ENCODE measurements at places on chromosomes 1 and 21.

- DNase-seq, result no peak
These were observed 17.5 kb upstream of the RAB4A start for GRCh38 chr1:229253151-229253974.

DNA sequence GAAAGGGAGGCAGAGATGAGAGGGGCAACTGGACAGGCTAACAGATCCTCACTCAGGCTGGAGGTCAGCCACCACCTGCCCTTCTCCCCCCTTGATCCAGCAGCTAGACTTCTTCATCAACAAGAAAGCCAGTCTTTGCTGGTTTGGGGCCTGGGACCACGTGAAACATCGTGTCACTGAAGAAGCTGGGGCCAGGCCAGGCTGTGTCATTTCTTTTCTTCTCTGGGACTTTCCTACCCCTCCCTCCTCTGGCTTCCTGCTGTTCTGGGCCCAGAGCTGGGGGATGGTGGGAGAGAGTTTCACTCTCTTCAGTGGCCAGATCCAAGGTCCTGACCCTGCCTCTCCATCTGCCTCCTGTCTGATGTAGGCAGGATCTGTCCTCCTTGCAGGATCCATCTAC lies 18.1 kb upstream of the SLC26A9 start:
- no peak for DNase-seq

DNA sequence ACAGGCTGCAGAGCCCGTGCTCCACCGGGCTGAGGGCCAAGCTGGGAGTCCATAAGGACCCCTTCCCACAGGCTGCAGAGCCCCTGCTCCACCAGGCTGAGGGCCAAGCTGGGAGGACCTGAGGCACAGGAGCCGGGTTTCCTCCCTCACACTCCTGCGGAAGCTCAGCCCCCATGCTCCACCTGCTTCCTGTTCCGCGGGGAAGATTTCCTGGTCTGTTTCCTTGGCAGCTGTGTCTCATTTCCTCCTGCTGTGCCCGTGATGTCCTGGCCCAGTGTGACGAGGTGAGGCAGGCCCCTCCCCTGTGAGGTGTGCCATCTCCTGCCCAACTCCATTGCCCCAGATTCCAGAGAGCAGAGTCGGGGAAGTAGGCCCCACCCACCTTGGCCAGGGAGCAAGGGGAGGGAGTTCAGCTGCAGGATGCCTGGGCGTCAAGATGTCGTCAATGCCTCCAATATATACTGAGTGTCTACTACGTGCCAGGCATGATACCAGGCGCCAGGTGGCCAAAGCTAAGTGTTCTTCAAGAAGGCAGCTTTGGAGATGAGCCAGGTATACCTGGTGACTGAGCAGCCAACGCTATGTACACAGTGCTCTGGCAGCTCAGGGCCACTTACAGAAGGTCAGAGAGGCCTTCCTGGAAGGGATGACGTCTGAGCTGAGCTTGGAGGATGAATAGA lies 58.8 kb downstream of the NAV1 start:
- peak; percentile 95 for DNase-seq

- no peak for DNase-seq
These were observed 326.8 kb downstream of the HHAT start for GRCh38 chr1:210655511-210655910.

GRCh38 chr1:234565132-234565531 lies 44.8 kb downstream of the IRF2BP2 start:
- no peak for DNase-seq

DNA sequence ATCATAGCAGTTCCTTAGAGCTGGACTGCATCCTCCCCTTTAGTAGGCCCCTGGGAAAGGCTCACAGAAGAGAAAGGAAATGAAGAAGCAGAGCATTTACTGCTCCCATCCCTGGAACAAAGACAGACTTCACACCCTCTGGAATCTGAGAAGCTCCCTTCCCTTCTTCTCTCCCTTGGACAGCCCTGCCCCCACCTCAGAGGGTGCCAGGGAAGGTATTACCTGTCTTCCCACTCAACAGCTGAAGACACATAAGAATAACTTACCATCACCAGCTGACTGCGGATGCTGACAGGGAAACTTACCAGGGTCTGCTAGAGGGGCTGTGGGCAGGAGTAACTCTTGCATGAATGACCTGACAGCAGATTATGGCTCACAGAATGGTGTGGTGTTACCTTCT lies 14.1 kb upstream of the FAAH start:
- DNase-seq, result no peak

DNA sequence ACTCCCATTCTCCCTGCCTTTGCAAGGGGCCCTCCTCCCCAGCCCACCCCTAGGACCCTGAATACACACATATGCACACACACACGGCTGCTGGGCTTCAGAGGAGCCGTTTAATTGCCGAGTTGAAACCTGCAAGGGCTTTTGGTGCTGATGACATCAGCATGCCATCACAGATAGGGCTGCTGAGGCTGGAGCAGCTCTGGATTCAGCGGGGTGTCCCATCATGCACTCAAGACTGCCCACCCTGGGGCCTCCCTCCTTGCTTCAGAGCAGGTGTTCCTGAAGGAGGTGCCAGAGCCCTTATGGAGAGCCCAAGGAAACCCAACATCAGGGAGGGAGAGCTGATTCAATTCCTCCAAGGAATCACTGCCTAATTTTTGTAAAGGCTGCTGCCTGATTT lies 5.7 kb downstream of the SYT2 start:
- no peak for DNase-seq

DNA sequence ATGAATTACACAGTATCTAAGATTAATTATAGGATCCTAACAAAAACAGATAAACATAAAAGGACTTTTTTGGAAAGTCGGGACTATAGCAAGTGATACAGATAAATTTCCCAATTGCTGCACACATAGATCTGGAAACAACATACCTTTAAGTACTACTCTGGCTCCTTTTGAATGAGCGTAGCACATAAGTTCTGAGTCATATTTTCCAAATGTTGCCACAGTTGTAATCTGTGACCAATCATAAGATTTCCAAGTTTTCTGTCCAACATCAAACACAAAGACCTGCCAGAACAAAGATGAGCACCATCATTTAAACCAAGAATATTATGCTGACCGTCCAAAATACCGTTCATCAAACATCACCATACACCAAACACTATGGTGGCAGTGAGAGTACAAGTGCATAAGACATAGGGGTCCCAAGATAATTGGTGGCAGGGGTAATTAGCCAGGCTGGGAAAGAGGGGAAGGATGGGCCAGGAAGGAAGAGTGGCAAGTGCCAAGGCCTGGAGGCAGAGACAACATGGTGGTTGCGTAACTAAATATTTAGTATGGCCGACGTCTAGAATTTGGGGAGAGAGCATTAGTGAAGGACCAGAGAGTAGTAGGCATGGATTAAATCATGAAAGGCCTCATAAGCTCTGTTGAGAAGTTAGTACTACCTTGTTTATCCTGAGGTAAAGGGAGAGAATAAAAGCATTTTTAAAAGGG lies 3.6 kb downstream of the CTBS start:
- DNase-seq, result no peak

DNA sequence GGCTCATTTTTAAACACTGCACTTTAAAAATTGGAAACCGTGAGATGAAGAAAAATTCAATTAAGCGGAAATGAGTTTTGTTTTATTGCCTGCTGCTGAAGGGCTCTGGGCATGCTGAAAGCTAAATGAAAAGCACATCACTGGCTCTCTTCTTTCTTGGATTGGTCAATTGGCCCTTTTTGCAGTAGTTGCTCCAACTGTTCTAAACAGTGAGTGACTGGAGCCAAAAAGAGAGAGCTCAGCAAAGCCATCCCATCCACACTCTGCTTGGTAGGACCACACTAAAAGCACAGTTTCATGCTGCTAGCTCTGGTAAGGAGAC lies 48.1 kb downstream of the LHX4 start:
- DNase-seq, result no peak

- no peak for DNase-seq
These were observed 12.8 kb downstream of the LRP8 start for GRCh38 chr1:53315046-53315445.

- no peak for DNase-seq
These were observed 68.7 kb downstream of the NID1 start for GRCh38 chr1:235996048-235996785.

- no peak for DNase-seq
These were observed 2.4 kb downstream of the SLC27A3 start for GRCh38 chr1:153777648-153778047.

- DNase-seq, result no peak
These were observed 2.1 kb downstream of the BRINP3 start for GRCh38 chr1:190475421-190476141.

GRCh38 chr1:58874757-58875755 lies 91.2 kb upstream of the JUN start:
- no peak for DNase-seq

- no peak for DNase-seq
These were observed 16.4 kb upstream of the CHODL start for GRCh38 chr21:18228060-18228739.

GRCh38 chr21:36929622-36930021 lies 36.8 kb downstream of the HLCS start:
- no peak for DNase-seq

GRCh38 chr1:67004176-67004575 lies 49.8 kb downstream of the SLC35D1 start:
- no peak for DNase-seq

GRCh38 chr1:17798011-17798410 lies 42.9 kb downstream of the ACTL8 start:
- DNase-seq, result no peak

DNA sequence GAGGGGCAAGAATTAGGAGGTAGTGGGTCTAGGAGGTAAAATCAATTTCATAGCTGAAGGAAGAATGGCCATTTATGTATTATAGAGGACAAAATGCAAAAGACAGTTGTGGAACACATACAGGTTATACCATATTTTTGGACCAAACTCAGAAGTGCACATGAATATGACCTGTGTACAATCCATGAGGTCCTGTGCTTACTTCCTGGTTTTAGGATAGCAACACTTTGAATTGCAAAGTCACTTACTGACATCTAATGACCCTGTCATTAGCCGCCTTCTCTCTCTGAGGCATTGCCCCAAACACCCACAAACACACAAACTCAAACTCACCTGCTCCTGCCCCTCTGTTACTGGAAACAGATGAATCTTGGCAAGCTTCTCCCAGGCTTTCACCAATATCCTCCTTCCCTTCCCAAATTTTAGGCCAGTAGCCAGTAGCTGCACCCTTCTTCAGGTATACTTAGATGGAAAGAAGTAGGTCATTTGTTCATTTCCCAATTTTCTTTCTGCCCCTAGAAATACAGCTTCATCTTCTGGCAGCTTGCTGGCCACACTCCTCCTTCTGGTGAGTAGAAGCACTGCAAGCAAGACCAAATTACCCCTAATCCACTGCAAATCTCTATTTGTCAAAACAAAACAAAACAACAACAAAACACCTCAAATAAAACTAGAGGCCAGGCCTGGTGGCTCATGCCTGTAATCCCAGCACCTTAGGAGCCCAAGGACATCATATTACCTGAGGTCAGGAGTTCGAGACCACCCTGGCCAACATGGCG lies 13.7 kb upstream of the RPL5 start:
- DNase-seq, result peak; percentile 22

DNA sequence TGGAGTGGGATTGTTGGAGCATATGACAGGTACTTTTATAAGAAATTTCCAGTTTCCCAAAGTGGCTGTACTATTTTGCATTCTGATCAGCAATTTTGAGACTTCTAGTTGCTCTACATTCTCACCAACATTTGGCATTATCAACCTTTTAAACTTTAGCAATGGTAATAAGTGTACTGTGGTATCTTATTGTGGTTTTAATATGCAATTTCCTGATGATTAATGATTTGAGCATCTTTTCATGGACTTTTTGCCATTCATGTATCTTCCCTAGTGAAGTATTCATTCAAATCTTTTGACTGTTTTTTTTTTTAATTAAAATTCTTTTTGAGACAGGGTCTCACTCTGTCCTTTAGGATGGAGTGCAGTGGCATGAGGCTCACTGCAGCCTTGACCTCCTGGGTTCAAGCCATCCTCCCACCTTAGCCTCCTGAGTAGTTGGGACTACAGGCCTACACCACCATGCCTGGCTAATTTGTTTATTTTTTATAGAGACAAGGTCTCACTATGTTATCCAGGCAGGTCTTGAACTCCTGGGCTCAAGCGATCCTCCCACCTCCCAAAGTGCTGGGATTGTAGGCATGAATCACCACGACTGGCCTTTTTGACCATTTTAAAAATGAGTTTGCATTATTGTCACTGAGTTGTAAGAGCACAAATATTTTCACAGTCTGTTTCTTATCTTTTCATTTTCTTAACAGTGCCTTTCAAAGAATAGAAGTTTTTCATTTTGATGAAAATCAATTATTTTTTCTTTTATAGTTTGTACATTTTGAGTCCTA lies 7.8 kb upstream of the SLC6A9 start:
- DNase-seq, result no peak

DNA sequence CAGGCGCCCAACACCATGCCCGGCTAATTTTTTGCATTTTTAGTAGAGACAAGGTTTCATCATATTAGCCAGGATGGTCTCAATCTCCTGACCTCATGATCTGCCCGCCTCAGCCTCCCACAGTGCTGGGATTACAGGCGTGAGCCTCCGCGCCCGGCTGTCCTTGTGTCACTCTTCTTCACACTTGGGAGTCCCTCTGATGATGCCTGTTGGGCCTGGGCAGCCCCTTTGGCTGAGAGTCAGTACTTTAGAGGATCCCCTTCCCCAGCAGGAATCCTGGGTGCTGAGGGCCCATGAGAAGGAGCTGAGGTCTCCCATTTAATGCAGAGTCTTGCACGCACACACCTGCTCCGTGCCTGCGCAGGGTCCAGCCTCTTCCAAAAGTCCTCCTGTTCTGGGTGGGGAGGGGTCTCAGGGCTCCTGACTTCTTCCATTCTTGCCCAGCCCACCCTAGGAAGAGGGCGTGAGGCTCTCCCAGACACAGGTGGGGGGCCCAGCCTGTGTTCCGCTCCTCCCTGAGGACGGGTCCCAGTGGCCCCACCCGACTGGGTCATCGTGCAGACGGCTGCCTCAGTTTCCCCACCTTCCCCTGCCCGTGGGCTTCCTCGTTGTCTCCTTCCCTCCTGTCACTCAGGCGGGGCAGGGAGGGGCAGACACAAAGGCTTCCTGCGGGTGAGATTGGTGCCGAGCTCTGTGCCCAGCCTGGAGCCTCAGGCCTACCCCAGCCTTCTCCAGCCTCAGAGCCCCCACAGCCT lies 3.9 kb downstream of the TTLL10 start:
- no peak for DNase-seq

DNA sequence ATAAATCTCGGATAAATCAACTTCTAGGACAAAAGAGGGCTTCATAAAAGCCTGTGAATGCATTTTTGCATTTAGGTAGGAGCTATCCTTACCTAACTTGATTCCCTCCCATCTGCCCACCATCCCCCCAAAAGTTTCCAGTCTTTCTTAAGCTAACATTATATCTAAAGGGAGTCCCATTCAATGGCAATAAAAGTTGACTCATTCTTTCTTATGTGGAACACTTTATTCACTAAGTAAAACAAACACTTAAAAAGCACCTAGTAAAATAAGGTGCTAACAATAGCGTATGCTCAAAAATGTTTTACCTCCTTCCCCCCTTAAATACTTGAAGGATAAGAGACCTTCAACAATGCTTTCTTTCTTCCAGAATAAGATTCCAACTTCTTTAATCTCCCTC lies 83.8 kb downstream of the GON4L start:
- no peak for DNase-seq

DNA sequence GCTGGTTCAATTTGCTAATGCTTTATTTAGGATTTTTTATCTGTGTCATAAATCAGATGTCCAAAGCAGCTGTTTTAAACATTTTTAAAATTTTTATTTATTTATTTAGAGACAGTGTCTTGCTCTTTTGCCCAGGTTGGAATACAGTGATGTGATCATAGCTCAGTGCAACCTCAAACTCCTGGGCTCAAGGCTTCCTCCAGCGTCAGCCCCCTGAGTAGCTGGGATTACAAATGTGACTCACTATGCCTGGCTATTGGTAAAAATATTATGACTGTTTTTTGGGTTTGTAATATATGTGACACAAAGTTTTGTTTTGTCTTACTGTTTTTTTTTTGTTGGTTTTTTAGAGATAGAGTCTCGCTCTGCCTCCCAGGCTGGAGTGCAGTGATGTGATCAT lies 11.8 kb downstream of the ZBED6 start:
- no peak for DNase-seq

Measured in NCI-H1436 (cell line).